ENCODE measurements at places on chromosomes 3 and 15.

DNA sequence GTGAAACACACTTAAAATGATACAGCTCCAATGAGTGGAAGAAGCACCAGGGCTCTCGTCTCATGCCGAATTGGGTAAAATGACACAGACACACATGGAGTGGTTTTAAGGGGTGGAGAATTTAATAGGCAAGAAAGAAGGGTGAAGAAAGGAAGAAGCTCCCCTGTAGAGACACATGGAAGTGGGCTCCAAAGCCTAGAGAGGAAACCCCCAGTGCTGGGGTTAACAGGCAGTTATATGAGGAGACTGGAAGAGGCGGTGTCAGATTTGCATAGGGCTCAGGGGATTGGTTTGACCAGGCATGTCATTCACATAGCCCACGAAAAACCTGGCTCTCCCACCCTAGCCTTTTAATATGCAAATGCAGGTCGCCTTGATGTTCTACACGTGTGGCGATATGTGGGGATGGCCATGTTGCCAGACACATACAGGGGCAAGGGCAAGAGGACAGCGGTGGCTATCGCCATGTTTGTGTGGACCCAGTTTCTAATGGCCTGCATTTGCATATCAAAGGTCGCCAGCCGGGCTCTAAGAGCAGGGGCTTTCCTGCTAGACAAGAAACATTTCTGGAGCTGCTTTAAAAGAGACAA lies 1.9 kb upstream of the DPH6 start:
- no peak for DNase-seq

- no peak for DNase-seq
These were observed 27.6 kb upstream of the C15orf39 start for GRCh38 chr15:75174102-75174501.

- no peak for DNase-seq
These were observed 453.7 kb downstream of the FOXP1 start for GRCh38 chr3:71129611-71130431.

DNA sequence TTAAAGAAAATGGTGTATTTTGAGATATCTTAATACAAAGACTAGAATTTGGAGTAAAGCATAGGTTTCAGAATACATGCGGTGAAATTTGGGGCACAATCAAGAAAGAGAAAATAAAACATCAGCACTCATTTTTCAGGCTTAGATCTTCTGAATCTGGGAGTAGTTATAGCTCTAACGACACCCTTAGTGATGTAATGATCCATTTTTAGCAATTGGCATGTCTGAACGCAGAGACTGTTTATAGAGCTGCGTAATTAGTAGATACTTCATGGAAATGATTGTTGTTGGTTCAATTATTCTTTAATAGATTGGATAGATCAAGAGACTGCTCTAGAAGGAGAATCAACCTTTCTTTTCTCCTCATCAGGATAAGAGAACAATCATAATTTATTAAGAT lies 47.5 kb upstream of the SNRK start:
- no peak for DNase-seq

DNA sequence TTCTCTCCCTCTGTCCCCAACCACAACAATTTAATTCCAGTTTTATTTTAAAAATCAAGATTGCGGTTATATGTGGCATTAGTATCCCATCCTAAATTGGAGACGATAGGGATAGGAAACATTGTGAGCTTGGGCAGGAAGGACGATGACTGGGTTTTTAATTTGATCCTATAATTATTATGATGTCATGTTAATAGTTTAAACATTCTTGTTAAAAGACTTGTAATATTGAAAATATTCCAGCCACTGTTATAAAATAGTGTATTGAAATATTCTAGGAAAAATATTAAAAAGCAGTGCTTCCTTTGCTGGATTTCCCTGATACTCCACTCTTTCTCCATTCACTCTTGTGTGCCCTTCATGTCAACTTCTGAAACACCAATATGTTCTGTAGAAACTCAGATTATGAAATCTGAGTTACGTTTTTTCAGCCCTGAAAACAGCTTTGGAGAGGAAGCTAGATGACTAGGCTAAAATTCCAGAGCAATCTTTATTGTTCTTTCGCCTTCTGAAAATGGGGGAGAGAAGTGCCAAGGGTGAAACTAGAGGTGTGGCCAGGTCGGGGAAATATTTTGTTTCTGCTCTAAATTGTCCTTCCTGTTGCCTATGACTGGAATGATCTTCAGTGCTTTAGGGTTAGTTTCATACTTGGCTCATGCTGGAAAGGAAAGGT lies 46.1 kb upstream of the MAP3K13 start:
- no peak for DNase-seq

GRCh38 chr15:85408270-85408746 lies 27.9 kb downstream of the AKAP13 start:
- no peak for DNase-seq

GRCh38 chr3:56365905-56366640 lies 102.2 kb downstream of the ERC2 start:
- no peak for DNase-seq

GRCh38 chr3:48428088-48428571 lies 1.8 kb downstream of the PLXNB1 start:
- no peak for DNase-seq

- DNase-seq = no peak
These were observed 104.5 kb downstream of the IGF2BP2 start for GRCh38 chr3:185720326-185720725.

DNA sequence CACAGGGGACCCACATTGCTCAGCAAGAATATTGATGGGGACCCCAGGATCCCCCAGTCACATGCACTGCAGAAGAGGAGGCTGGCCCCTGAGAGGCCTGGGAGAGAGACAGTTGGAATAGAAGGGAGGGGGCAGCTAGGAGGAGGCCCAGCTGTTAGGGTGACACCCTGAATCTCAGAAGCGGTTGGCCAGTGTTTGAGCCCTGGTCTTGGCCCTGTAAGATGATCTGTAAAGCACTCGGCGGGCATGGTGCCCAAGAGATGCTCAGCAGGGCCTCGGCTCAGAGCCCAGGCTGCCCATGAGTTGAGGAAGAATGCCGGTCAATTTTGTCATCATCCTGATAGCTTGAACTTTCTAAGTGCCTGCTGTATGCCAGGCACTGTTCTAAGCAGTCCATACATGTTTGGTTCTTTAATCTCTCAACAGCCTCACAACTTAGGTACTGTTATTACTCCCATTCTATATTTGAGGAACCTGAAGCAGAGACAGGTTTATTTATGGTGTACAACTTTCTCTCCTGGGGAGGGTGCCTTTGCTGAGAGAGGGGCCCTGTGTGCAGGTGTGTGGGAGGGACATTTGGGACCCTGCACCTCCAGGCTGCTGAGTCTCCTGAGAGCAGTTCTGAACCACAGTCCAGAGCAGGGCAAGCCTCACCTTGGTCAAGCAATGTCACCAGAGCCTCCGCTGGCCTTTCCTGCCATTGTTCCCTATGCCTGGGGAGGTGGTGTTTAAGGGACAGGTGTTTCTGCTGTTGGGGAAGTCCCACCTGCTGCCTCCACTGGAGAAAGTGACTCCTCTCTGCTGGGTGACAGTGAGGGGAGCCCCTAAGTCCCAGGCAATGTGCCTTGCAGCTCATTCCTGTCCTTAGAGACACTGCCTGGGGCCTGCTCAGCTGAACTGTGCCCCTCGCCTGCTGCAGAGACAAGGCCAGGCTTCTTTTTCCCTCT lies 26.0 kb downstream of the SLC6A6 start:
- no peak for DNase-seq

DNA sequence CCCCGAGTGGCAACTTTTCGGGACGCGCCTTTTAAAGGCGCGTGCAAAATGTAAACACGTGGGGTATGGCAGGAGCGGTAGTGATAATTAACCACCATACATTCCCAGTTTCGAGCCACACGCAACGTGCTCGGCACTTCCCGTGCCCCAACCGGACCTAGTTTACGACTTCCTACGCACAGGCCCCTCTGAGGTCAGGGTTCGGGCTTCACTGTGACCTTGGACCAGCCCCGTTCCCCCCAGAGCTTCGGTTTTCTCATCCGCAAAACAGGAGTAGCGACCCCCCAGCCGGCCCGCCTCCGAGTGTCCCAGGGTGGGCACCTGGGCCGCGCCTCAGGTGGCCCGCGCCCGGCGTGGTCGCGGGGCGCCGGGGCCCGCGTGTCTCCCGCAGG lies 451 bp downstream of the CHCHD4 start:
- no peak for DNase-seq

- DNase-seq = no peak
These were observed 55.5 kb upstream of the PLXNA1 start for GRCh38 chr3:126927401-126927750.

Data from non-pigmented ciliary epithelial cell (primary cell).